Activated naive CD4-positive, alpha-beta T cell (primary cell): ENCODE measurements at places on chromosomes 6 and 20.

- DNase-seq, result no peak
Observed at GRCh38 chr20:52454660-52455059, 263.1 kb upstream of the ZFP64 start.

DNA sequence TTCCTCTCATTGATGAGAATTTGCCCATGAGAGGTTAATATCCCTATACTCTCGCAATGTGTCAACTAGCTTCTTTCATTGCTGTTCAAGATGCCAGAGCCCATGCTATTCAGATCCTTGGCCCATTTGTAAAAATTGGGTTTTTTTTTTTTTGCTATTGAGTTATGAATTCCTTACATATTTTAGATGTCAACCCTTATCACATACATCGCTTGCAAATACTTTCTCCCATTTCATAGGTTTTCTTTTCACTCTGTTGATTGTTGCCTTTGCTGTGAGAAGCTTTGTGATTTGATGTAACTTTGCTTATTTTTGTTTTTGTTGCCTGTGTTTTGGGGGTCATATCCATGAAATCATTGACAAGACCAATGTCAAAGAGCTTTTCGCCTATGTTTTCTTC lies 32.2 kb upstream of the IPCEF1 start:
- no peak for DNase-seq

- no peak for DNase-seq
Observed at GRCh38 chr6:21521276-21521675, 72.3 kb upstream of the SOX4 start.

DNA sequence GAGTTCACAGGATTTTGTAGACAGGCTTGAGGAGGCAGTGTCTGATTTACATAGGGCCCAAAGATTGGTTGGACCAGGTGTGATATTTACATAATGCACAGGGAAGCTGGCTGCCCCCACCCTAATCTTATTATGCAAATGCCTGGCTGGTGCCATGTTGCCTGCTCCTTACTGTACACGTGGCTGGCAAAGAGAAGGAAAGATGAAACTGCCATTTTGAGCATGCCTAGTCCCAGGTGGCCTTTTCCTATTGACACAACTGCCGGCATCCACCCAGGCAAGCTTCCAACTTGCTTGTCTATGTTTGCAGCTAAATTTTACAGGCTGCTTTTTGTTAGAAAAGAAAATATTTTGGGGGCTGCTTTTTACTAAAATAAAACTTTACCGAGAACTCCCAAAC lies 174.6 kb downstream of the LMBRD1 start:
- DNase-seq, result no peak

DNA sequence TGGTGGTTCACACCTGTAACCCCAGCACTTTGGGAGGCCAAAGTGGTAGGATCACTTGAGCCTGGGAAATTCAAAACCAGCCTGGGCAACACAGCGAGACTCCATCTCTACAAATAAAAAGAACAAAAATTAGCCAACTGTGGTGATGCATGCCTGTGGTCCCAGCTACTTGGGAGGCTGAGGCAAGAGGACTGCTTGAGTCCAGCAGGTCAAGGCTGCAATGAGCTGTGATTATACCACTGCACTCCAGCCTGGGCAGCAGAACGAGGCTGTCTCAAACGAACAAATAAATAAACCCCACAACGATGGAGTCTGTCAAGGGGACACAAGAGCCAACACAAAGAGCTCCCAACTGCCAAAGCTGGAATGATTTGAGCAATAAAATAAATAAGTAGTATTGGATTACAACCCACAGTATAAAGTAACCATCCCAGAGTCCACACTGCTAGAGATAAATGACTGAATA lies 13.5 kb downstream of the ZMYND8 start:
- DNase-seq, result no peak
